ENCODE measurements at places on chromosomes 7 and 10.

DNA sequence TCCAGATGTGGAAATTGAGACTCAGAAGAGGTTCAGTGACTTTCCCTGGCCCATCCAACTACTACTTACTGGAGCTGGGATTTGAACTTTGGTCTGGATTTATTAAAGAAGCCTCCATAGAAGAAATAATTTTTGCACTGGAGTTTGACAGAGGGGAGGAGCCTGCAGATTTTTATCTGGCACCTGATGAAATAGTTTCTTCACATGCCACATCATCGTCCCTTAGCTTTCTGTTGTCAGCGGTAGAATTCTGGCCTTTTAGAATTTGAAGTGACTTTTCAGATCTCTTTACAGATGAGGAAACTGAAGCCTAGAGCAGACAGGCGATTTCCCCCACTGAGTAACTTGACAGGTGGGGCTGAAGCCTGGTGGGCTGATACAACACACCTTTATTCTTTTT is 233.5 kb downstream of the LRMDA start:
- no peak for DNase-seq

GRCh38 chr7:93054975-93055374 is 62.8 kb downstream of the SAMD9 start:
- DNase-seq = no peak

- no peak for DNase-seq
These were observed 4.3 kb upstream of the LAMB1 start for GRCh38 chr7:108007261-108007660.

DNA sequence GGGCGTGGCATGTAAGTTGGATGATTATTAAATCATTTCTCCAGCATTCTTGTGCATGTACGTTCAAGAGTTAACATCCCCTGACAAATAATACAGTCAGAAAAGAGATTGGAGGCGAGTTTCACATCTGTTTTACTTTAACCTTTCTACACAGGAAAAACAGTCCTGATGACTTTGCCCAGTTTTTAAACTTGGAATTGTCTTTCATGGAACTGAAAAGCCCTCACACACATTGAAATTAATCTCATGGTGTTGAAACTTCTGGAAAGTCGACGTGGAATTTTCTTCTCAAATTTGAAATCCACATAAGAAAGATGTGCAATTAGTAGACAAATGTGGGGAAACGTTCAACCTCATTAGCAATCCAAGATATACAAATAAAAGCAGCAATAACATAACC is 31.2 kb upstream of the ZNF438 start:
- DNase-seq = no peak

DNA sequence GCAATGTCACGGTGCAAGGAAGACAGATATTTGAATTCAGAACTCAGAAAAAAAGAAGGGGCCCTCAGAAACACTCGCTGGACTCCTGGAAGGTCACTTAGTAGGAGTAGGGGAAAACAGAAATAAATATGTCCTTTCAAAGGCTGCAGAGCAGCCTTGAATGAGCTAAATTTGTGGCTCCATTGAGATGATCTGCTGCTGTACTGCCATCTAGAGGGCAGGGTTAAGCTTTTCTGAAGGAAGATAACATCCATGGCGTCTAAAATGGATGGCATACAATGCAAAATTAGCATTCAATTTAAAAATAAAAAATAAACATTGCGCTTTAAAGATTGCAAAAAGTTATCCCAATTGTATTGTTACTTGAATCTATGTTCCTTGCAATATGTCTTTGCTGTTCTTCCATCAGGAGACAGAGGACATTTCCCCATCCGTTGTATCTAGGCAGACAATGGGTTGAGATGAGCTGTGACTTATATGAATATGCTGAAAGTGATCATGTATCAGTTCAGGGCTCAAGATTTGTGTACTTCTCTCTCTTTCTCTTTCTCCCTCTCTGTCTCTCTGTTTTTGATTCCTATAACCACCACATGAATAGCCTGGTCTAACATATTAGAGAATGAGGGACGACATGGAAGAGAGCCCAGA is 642.2 kb downstream of the SH2D4B start:
- DNase-seq = peak; percentile 33

Measured in colonic mucosa (tissue), 4 donors.